GM10248 (cell line): ENCODE measurements at places on chromosomes 2 and 18.

GRCh38 chr2:223416815-223417610, 185.1 kb downstream of the SCG2 start:
- no peak for DNase-seq

GRCh38 chr2:140589696-140590095, 1541.1 kb downstream of the LRP1B start:
- DNase-seq: no peak

DNA sequence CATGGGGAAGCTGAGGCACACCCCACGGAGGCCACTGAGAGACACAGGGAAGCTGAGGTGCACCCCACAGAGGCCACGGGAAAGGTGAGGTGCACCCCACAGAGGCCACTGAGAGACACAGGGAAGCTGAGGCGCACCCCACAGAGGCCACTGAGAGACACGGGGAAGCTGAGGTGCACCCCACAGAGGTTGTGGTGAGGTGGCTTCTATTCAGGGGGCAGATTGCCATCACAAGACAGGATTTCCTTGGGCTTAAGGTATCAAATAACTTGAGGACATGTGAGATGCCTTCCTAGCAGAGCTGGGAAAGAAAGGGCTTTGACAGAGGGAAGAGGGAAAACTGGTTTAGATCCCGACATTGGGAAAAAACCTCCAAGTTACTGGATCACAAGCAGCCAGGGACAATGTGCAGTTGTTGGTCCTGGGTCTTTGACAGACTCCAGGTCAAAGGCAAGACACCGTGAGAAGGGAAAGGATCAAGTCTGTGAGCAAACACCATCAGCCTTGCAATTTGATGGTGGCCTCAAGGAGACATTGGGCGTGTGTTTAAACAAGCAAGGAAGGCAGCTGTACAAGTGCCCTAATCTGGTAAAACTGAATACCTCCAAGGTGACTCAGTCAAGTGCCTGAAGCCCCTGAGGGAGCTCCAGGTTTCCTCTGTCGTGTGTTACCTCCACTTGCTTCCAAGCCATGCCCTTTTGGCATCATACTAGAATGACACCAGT, 133.2 kb upstream of the EPAS1 start:
- DNase-seq: no peak

DNA sequence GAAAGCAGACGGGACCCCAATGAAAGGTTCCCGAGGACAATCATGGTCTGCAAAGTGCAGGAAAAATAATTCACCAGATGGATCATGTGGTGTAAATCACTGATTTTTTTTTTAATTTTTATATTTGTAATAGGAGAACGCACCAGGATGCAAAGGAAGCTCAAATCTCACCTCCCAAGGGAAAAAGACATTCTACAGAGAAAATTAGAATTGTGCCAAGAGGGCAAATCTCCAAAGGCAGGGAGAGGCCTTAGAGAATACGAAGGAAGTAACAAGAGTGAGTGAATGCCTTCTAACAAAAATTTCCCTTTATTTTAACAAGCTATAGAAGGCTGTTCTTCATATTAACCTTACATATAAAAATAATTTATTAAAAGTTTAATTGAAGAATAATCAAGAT, 90.9 kb downstream of the ANKRD44 start:
- DNase-seq: no peak

GRCh38 chr2:218429911-218430692, 11.2 kb downstream of the VIL1 start:
- peak; percentile 14 for DNase-seq

DNA sequence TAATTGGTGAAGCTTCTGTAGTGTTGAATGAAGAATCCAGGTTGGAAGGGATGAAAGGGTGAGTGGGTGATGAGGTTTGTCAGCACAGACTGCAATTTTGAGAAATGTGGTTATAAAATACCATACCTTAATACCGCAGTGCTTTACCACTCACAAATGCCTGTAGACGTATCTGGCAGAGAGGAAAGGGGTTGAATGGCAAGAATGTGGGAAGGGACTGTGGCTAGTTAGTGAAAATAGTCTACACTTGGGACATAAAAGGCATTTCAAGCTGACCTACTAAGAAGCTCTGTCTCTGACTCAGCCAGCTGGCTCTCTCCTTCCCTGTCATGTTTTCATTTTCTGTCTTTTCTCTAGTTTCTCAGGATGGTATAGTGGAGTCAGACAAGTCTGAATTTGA, 25.1 kb downstream of the CDK15 start:
- no peak for DNase-seq

GRCh38 chr2:227710986-227711385, 6.8 kb downstream of the SLC19A3 start:
- DNase-seq: no peak

DNA sequence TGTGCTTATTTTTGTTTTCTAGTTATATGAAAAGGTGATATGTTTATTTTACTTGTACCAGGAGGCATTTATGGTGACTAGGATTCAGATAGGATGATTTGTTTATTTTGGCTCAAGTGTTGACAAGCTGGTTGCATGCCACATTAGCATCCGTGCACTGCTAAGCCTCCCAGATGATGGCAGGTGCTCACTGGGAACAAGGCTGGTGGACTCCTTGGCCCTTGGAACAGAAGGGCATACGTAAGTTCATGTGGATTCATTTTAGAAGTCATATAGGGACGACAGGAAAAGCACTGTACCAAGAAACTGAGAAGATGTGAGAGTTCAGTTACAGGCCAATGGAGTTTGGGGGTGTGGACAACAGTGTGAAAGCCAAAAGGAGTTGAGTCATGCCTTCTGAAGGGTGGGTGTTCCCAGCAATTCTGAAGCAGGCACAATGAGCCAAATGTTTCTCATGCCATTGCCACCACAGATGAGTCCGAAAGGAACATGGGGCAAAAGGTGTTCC, 166.2 kb downstream of the PHLPP1 start:
- peak; percentile 35 for DNase-seq

DNA sequence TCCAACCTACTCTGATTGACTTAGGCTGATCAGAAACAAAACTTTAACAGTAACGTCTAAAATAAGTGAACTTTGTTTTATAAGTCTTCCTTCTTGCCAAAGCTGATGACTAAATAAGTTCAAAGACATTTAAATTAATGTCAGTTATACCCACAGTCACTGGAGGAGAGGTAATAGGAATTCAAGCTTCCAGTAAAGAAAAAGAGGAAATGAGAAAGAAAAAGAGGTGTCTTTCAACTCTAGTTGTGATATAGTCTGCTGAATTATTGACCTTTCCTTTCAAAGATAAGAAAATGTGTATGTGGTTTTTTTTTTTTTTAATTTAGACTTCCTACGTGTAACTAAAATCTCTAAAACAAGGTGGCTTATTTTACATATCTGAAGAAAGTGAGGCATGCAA, 191.5 kb downstream of the SLC8A1 start:
- no peak for DNase-seq

GRCh38 chr2:182667315-182667695, 48.8 kb upstream of the DNAJC10 start:
- no peak for DNase-seq

DNA sequence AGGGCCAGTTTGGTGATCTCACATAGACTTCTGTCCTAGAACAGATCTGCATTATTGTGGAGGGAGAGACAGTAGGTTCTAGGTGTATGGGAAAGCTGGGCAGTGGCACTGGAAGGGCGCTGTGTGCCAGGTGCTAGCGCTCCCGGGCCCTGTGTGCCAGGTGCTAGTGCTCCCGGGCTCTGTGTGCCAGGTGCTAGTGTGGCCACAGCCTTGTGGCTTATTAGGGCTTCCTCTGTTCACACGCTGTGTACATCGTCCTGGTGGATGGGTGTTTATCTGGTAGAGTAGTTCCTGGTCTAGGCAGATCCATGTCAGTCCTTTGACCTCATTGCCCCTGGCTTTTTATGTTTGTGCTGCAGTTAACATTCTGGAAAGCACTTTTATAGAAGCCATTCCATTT, 263.4 kb downstream of the AGAP1 start:
- no peak for DNase-seq

DNA sequence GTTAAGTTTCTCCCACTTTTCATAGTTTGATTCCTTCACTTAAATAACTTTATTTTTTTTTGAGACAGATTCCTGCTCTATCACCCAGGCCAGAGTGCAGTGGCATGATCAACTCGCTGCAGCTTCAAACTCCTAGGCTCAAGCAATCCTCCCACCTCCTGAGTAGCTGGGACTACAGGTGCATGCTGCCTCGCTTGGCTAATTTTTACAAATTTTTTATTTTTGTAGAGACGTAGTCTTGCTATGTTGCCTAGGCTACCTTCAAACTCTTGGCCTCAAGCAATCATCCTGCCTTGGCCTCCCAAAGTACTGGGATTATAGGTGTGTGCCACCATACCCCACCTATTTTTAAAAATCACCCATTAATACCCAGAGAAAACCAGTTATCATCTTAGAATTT, 14.2 kb upstream of the WIPF1 start:
- DNase-seq: no peak

DNA sequence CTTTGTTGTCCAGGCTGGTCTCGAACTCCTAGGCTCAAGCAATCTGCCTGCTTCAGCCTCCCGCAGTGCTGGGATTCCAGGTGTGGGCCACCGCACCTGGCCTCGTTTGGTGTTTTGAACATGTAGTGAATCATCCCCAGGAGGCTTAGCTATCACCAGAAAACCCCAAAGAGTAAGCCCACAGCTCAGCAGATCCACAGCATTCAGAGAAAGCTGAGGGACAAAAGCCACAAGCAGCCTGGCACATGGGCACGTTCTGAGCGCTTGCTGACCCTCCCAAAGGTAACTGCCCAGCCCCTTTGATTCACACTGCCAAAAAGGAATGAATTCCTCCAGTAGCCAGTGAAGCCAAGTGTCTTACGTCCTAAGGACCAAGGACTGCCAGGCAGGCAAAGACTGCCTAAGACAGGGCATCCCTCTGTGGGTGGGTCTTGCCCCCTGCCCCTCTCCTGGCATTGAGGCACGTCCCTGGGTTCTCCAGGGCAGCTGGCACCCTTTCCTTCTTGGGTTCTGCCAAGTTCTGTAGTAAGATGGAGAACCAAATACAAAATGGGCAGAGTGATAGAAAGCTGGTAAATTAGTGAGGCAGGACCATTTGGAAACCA, 31.7 kb downstream of the MBP start:
- DNase-seq: no peak
